ENCODE measurements at places on chromosomes 11 and 22.

DNA sequence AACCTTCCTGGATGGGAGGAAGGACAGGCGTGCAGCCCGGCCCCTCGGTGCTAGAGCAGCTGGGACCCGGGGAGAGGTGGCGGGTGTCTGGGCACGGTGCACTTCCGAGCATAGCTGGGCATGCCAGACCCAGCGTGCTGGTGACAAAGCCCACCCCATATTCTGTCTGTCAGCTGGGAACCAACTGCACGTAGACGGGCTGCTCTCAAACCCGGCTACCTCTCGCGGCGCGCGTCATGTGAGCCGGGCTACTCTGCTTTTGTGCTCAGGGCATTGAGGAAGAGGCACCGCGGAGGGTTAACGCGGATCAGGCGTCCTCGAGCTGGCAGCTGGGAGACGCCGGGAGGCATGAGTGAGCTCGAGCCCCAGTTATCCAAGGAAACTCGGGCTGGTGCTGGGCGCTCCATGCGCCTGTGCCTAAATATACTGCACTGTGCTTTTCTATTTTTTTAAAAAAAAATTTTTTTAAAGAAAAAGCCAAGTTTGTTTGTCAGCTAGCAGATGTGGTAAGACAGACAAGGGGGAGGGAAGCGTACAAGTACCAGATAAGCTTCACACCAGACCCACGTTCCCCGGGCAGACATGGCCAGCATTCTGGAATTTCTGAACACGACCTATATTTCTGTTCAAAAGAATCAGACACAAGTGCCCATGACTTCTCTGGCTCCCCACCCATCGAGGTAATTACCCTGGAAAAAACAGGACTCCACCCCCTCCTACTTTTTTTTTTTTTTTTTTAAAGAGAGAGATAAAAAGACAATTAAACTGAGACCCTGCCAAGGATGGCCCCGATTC lies 425.6 kb downstream of the SHANK2 start:
- DNase-seq = peak; percentile 53

DNA sequence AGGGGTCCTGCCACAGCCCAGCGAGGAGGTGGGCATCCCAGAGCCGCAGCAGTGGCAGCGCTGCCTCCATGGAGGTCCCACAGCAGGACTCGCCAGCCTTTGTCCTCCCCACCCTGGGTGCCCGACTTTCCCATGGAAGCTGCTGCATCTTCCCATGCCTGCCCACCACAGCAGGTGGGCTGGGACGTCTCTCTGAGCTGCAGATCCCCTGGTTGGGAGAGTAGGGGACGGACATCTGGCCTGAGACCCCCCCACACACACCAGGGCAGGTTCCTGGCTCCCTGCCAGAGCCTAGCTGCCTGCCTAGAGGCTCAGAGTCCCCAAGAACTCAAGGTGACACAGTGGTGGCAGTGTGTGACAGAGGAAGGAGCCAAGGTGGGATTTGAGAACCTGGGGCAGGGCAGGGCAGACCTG lies 21.5 kb upstream of the PRR5 start:
- no peak for DNase-seq

DNA sequence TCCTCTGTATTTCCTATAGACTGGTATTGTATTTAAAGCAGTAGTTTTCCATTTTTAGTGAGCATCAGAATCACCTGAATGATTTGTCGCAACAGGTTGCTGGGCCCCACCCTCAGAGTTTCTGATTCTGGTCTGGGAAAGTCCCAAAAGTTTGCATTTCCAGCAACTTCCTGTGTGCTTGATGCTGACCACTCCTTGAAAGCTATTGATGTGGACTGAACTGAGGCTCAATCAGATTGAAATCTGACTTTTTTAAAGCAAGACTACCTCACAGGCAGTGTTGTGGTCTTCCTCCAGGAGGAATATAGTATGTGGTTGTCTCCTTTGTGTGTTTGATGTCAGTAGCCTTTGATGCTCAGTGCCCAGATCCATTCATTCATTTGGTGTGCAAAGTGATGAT lies 17.2 kb upstream of the MPZL2 start:
- DNase-seq = no peak

- DNase-seq = no peak
Observed at GRCh38 chr22:31344578-31345330, 1.4 kb downstream of the PATZ1 start.
